Stimulated activated CD4-positive, alpha-beta T cell treated with anti-CD3 and anti-CD28 coated beads, TNF-alpha, amount 100 ng/mL, for 4 hours (primary cell): ENCODE measurements at places on chromosomes 16 and 17.

- no peak for DNase-seq
Observed at GRCh38 chr17:17983376-17983775, 10.7 kb downstream of the DRC3 start.

- DNase-seq = no peak
Observed at GRCh38 chr17:77483128-77483598, 342.4 kb downstream of the SEC14L1 start.

DNA sequence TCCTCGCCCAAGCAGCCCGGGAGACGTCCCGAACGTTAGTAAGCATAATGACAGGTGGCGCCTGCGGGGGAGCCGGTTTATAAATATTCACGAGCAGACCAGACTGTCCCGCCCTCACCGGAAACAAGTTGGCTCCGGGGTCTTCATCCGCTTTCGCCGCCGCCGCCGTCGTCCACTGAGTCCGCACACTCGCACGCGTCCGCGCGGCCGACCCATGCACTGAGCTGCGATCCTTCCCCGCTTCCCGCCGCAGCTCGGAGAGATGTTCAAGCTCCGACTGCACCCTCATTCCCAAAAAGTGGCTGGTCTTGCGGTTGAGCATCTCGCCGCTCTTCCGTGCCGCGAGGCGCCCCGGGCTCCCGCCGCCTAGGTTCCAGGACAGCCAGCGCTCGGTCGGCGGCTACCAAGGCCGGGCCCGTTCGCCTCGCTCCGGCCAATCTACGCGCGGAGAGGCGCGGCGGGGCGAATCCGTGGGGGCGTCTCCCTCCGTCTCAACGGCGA lies 385 bp downstream of the CFAP119 start:
- DNase-seq = peak; percentile 18

DNA sequence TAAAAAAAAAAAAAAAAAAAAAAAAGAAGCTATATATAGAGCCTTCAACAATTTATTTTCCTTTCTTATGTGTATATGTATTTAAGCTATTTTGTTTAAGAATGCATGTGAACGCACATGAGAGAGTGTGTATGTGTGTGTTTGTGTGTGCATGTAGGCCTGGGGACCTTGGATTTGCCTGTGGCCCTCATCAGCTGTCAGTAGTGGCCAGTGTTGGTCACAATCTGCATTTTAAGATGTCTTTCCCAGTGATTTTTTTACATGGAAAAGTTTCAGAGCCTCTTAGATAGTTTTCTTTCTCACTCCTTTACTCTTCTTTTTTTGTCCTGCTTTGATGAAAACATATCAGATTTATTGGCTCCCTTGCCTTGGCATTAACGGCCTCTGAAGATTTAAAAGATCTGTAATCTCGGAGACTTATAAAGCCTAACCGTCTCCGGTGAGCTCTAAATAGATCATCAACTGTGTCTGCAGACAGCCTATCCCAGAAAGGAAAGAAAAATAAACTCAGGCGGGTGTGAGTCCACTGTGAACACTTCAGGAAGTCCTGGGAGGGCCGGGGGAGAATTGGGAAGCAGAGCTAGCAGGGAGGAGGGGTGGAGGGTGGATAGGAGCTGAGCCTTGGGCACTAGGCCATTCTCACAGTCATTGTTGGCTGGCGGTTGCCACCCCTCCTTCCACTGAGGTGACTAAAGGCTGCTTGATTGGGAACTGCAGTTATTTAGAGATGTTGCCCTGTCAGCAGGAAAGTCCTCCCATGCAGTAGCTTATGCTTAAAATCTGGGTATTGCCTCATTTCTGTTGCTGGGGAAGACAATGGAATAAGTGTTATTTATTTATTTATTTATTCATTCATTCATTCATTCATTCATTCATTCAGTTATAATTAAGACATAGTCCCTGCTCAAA lies 86.8 kb downstream of the WWP2 start:
- DNase-seq = no peak

DNA sequence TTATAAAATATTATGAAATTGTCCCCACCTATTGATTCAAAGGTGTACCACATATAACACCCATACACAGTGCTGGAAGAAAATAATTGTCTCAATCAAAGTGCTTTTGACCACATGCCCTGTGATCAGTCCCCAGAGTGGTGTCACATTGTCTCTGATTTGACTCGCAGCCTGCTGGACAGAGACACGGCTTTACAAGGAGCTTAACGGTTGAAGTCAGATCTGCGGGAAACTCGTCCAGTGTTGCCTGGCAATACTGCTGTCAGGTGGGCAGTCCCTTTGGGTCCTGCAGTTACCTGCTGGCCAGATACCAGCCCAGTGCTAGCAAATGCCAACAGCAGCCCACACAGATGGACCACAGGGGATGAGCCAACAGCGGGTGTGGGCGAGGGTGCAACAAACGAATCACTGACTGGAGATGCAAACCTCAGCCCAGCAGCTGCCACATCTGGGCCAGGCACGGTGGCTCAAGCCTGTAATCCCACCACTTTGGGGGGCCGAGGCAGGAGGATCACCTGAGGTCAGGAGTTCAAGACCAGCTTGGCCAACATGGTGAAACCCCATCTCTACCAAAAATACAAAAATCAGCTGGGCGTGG lies 26.2 kb upstream of the SSTR2 start:
- DNase-seq = no peak

DNA sequence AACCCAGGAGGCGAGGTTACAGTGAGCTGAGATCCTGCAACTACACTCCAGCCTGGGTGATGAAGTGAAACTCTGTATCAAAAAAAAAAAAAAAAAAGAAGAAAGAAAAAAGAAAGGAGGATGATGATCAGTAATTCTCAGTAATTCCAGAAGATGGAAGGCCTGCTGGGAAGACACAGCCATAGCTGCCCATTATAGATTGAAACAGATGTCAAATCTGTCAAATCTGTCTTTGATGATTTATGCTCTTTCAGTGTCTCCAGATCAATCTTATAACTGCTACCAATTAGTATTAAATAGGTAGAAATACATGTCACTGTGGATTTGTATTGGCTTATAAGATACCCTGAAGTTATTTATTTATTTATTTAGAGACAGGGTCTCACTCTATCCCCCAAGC lies 42.9 kb upstream of the CPPED1 start:
- no peak for DNase-seq

DNA sequence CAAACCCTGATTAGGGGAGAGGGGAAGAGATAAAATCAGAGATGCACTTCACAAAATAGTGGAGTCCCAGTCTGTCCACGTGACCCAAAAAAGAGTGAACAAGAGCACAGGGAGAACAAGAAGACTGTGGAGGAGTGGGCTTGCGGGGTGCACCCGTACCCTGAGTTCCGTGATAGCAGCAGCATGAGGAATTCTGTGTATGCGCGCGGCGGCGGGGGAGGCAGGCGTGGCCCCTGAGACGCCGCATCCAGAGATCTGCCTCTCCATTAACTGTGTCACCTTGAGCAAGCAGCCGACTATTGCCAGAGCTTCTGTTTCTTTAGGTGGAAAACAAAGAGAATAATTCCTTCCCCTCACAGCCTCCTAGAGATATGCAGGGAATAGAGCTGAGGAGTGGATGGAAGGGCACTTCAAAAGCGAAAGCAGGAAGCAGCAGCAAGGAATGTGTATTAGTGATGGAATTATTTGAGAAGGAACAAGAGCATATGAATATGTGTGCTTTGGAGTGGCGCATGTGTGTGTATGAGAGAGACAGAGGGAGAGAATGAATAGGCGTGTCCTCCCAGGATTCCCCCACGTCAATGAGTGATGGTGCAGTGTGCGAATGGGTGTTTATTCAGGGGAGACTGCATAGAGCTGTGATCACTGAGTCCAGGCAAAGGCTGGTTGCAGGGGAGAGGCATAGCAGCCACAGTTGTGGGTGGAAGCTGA lies 10.4 kb upstream of the SOX9 start:
- no peak for DNase-seq

- no peak for DNase-seq
Observed at GRCh38 chr17:21372256-21372954, 3.8 kb upstream of the KCNJ12 start.

- no peak for DNase-seq
Observed at GRCh38 chr17:66782851-66783250, 52.1 kb upstream of the CACNG5 start.

DNA sequence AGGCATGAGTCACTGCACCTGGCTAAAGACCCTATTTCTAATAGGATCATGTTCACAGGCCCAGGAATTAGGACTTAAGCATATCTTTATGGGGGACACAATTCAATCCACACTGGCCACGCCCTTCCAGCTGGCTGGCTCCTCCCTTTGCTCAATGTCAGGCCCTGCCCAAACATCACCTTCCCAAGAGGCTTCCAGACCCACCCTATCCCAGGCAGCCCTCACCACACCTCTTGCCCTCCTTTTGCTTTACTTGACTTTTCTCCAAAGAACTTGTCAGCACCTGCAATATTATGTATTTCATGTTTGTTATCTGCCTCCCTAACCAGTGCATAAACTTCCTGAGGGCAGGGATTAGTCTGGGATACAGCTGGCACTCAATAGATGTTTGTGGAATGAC lies 109.6 kb upstream of the CDH5 start:
- DNase-seq = no peak

- DNase-seq = no peak
Observed at GRCh38 chr17:28385406-28385805, 13.9 kb downstream of the SARM1 start.

- DNase-seq = no peak
Observed at GRCh38 chr17:59627274-59627673, 7.6 kb downstream of the CLTC start.

DNA sequence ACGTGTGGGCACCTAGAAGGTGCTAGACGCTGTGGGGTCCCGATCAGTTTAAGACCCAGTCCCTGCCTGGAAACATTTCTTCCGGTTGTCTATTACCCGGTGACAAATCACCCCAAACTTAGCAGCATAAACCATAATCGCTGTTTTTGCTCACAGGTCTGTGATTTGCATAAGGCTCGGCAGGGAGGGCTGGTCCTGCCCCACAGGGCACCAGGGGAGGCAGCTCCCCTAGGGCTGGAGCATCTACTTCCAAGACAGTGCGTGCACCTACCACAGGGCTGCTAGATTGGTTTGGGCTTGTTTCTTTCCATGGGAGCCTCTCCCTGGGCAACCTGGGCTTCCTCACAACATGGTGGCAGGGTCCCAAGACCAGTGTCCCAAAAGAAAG lies 214.5 kb upstream of the CIBAR2 start:
- no peak for DNase-seq

DNA sequence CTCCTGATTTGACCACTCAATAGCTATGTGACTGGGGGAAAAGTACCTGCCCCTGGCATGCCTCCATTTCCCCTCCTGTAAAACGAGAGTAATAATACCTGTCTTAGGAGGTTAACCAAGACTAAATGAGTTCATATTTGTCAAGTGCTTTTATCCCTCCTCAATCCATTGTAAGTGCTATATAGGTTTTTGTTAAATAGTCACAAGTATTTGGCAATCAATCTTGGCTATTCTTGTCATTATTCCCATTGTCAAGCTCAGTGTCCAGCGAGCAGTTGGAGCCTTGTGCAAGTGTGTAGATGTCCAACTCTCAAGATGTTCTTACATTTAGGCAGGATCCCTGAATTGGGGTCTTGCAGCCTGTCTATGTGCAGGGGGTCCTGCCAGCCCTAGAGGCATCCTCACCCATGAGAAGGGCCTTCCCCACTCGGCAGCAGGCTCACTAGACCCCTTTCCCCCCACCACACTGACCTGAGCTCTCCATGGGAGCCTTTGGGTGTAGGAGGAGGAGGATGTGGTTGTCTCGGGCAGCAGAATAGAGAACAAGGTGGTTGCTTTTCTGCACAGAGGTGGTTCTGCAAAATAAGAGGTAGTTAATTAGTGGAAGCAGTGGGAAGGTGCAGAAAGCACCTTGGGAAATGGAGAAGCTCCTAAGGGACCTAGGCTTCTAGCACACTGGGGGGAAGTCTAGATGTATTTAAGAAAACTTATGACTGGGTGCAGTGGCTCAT lies 18.0 kb downstream of the PIK3R6 start:
- no peak for DNase-seq

GRCh38 chr17:53390575-53390974 lies 432.2 kb upstream of the KIF2B start:
- no peak for DNase-seq

GRCh38 chr16:14015033-14015432 lies 56.1 kb upstream of the MRTFB start:
- DNase-seq = no peak
